Activated T-helper 1 cell treated with anti-CD3 and anti-CD28 coated beads, Interleukin-12 subunit alpha, Interleukin-12 subunit beta, Interleukin-2, Interleukin-4 antibody, amounts not matched to agents 30 ng/mL and 10 ng/mL and 1 ng/mL, durations not matched to agents 14 hours and 24 hours and 36 hours (primary cell): ENCODE measurements at places on chromosomes 5 and 9. TPM values are rescaled to one million over a fixed set of nuclear protein-coding genes. Genes with fewer than 3 reads are reported as not detected.

DNA sequence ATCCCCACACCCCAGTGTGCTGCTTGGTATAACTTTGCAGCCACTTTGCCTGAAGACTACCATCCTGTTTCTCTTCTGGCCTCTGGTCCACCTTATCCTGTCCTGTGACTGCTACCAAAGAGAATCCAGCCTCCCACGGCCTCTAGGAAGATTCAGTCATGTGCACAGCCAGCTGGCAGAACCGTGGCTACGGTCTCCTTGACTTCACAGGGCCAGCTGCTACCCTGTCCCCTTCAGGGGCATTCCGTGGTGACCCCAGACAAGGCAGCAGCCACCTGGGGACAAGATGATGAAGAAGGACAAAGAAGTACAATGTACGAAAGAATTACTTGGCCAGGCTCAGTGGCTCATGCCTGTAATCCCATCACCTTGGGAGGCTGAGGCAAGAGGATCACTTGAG, 98.6 kb downstream of the PDE6A start:
- no peak for DNase-seq

GRCh38 chr9:116100711-116101121, 52.9 kb upstream of the PAPPA start:
- no peak for DNase-seq

DNA sequence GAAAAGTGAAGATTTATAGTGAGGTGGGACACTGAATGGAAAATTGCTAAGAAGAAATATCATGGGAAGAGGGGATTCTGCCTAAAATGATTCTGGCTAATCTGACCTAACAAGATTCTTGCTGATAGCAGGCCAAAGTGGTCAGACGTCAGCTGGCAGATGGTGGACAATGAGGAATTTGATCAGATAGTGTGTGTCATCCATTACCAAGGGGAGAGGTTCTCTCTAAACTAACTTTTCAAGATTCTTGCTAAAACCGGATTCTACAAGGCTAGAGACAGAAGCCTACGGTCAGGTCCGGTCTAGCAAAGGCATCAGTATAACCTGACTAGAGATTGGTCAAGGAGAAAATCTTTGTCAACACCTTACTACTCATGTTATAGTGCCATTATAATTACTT, 306.0 kb downstream of the ZNF608 start:
- DNase-seq = no peak

DNA sequence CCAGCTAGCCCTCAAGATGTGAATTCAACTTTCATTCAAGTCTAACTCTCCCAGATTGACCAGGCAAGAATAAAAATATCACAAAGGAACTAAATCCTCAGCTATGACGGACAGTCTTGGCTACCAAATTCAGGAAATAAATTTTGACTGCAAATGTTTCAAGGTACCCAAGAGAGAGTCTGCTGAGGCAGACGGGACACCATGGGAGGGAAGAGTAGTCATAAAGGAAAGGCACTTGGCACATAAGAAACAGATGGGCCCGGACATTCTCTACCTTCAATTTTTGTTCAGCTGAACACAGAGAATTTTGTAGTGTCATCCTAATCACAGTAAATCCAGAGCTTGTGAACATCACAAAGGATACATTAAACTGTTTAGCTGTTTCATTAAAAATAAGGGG, 390.0 kb downstream of the DTWD2 start:
- DNase-seq = no peak

GRCh38 chr5:2906302-2907090, 155.0 kb upstream of the IRX2 start:
- no peak for DNase-seq

- DNase-seq = no peak
These were observed 491.0 kb upstream of the C9orf72 start for GRCh38 chr9:28064241-28064815.

DNA sequence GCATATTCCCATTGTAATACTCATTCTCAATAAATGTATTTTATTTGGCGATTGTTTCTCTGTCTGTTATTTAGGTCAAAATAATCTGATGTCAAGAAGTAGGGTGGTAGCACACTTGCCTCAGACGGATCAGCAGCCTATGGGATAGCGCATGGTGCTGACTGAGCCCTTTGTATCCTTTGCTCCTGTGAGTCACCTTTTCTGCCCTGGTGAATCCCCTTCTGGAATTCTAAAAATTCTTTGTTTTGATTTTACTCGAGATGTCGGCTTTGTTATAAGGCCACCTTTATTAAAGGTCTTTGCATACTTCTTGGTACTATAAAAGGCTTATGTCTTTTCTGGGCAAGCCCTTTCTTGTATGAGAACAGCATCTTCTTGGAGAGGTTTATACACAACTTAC, 1187.8 kb downstream of the CDH9 start:
- no peak for DNase-seq

- DNase-seq = no peak
These were observed 65.6 kb downstream of the GNA14 start for GRCh38 chr9:77582525-77582924.

DNA sequence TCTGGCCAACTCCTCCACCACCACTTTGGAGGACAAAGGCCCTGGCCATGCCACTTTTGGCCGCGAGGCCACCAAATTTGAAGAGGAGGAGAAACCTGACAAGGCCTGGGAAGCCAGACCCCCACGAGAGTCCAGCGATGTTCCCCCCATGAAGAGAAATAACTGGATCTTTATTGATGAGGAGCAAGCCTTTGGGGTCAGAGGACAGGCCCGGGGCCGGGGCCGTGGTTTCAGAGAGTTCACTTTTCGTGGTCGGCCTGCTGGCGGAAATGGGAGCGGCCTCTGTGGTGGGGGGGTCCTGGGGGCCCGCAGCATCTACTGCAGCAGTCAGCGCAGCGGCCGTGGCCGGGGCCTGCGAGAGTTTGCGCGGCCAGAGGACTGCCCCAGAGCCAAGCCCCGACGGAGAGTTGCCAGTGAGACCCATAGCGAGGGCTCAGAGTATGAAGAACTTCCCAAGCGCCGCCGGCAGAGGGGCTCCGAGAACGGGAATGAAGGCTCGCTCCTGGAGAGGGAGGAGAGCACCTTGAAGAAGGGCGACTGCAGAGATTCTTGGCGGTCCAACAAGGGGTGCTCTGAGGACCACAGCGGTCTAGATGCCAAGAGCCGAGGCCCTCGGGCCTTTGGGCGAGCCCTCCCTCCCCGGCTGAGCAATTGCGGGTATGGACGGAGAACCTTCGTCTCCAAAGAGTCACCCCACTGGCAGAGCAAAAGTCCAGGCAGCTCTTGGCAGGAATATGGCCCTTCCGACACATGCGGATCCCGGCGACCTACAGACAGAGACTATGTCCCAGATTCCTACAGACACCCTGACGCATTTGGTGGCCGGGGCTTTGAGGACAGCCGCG, 27.4 kb upstream of the POMT1 start:
- no peak for DNase-seq

The MXD3 gene
- 9.6 and 11.8 TPM in 2 replicates for total RNA-seq

The SGCD gene
- total RNA-seq = not detected in 2 replicates

DNA sequence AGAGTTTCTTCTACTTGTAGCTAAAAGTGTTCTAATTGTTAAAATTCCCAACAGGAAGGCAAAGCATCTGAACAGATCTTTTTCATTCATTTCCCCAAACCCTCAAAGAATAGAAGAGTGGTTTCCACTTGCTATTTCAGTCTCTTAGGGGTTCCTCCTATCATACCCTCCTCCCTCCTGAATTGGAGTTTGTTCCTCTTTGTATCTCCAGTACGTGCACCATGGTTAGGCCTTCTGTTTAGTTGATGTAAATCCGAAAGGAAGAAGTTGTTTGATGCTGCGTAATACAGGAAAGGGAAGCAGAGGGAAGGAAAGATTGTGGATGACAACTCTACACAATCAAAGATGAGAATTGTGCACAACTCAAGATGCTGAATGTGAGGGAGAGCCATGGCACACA, 303.6 kb downstream of the PIK3R1 start:
- no peak for DNase-seq

The GABRP gene
- not detected in 2 replicates for total RNA-seq

GRCh38 chr9:2697492-2697891, 19.8 kb upstream of the KCNV2 start:
- no peak for DNase-seq

DNA sequence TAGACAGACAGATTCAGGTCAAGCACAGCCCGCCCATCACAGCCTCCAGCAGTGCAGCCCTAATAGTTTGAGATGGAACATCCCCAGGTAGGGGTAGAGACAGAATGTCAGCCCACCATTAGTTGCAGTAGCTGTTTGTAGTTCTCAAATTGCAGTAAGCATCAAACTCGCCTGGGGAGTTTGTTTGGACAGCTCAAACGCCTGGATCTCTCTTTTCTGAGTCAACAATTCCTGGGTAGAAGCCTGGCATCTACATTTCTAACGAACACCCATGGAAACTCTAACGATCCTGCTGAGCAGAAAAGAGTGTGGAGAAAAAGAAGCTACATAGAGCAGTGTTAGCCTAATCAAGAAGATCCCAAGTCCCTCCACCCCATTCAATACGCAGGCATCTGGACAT, 59.4 kb downstream of the ADAMTS16 start:
- DNase-seq = no peak

The NIPBL gene
- 59.4 and 62.4 TPM in 2 replicates for total RNA-seq

GRCh38 chr5:143290125-143290524, 113.4 kb downstream of the NR3C1 start:
- DNase-seq = no peak
